ENCODE measurements at places on chromosomes 5 and 9. TPM values are rescaled to one million over a fixed set of nuclear protein-coding genes. Genes with fewer than 3 reads are reported as not detected.

Gene ASS1
- total RNA-seq: 63.4 TPM

DNA sequence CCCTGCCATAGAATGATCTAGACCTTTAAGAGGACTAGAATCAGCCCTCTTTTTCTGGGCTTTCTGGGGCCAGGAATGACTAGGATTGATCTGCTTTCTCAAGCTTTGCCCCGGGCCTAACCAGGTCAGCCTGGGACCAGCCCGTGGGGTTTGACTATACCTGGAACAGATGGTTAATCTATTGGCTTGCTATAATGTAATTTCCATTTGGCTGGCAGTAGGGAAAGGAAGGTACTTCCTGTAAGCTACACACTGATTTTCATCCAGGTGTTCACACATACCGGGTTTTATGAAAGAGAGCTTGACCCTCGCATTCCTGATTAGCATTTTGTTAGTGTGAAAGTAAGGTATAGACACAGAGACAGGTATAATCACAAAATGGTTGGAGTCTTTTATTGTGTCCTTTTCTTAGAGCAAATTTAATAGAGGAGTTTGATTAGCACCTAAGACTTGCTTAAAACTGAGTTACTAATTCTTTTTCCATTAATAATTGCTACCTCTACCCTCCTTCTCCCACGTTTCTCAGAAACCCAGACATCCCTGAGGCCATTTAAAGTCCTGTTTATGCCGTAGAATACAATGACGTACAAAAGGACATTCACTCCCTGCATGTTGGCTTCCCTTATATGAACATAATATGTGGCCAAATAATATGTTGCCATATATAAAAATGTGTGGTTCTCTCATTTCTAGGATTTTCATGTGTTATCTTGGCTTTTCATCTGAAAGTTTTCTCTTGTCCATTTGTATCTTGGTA lies 17.3 kb downstream of the LNPEP start:
- H3K27me3 ChIP-seq: no peaks in the 10 kb centered on the region
- H3K4me3 ChIP-seq: no peak overlapping the region
- no peak overlapping the region for H3K27ac ChIP-seq
- H3K36me3 ChIP-seq: no peaks in the 10 kb centered on the region
- H3K4me1 ChIP-seq: peaks cover 3% of the 10 kb centered on the region
- DNase-seq: no peak

DNA sequence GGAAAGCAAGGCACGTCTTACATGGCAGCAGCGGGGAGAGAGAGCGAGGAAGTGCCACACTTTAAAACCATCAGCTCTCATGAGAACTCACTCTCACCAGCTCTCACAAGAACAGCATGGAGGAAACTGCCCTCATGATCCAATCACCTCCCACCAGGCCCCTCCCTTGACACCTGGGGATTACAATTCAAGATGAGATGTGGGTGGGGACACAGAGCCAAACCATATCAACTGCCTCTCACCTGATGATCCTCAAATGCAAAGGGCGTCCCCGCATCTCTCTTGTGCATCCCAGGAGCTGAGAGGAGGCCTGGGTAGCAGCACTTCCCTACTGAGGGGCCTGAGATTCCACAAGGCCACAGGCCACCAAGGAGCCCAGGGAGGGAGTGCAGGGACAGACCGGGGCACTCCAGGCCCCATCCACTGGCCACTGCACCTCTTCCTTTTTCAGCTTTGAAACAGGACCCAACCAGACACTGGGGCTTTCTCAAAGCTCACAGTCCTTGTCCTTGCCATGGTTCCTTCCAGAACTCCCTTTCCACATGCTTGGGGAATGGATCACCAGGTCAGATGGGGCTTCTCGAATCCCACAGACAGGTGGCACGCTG lies 54.5 kb upstream of the IL17B start:
- no peak for DNase-seq
- H3K4me1 ChIP-seq: peaks cover 7% of the 10 kb centered on the region
- no peak overlapping the region for H3K4me3 ChIP-seq
- no peaks in the 10 kb centered on the region for H3K27me3 ChIP-seq
- no peaks in the 10 kb centered on the region for H3K36me3 ChIP-seq

Gene PCDHA4
- 2.7 TPM for total RNA-seq

DNA sequence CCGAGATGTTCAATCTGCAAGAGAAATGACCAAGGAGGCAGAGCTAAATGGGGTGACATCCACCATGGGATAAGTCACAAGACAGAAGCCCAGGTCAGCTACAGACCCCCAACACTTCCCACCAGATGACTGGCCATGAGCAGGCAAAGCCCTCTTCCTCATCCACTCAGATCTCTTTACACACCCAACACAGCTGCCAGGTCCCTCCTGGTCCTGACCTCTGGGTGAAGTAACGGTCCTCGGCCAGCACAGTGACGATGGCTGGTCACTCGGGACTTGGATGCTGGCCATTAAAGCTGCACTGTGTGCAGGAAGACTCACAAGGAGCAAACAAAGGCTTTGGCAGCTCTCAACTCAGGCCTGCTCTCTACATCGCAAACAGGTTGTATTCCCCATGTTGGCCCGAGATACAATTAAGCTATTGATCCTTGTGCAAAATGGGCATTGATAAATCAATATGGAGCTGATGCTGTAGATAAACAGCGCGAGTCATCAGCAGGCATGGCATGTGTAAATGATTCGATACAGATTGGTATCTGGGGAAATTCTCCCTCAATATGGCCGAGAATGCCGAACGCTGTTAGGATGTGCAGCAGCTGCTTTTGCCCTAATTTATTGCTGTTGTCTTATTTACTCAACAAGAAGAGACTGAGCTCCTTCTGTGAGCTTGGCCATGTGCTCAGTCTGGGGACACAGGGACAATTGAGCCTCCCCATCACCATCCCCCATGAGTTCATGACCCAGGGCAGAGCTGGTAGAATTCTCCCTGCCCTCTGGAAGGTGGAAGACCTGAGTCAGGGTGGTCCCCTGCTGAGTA lies 98.7 kb downstream of the C5orf15 start:
- no peak overlapping the region for H3K27ac ChIP-seq
- no peak overlapping the region for H3K4me3 ChIP-seq
- no peaks in the 10 kb centered on the region for H3K27me3 ChIP-seq
- no peaks in the 10 kb centered on the region for H3K36me3 ChIP-seq

GRCh38 chr5:146447734-146448380 lies 724 bp downstream of the TCERG1 start:
- peak overlapping the region; percentile 99 for H3K4me3 ChIP-seq
- no peaks in the 10 kb centered on the region for H3K36me3 ChIP-seq
- no peak for DNase-seq
- H3K27me3 ChIP-seq: no peaks in the 10 kb centered on the region

DNA sequence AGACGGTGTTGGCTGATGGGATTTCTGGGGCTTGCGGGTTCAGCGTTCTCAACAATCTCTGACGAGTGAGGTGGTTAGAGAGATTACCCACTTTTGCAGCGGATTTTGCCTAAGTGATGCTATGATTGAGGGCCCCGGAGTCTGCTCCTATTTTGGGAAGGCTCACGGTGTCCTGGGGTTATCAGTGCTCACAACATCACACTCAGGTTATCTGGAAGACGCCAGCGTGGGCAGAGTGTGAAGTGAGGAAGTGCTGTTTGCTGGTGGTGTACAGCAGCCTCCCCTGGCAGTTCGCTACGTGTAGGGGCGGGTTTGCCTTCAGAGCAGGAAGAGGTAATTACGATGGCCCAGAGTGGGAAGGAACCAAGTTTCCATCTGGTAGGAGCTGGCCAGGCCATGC lies 341.2 kb upstream of the IRX2 start:
- no peaks in the 10 kb centered on the region for H3K4me1 ChIP-seq
- no peak overlapping the region for H3K4me3 ChIP-seq
- H3K36me3 ChIP-seq: no peaks in the 10 kb centered on the region
- no peaks in the 10 kb centered on the region for H3K27me3 ChIP-seq

Gene SMIM15
- 42.4 TPM for total RNA-seq

DNA sequence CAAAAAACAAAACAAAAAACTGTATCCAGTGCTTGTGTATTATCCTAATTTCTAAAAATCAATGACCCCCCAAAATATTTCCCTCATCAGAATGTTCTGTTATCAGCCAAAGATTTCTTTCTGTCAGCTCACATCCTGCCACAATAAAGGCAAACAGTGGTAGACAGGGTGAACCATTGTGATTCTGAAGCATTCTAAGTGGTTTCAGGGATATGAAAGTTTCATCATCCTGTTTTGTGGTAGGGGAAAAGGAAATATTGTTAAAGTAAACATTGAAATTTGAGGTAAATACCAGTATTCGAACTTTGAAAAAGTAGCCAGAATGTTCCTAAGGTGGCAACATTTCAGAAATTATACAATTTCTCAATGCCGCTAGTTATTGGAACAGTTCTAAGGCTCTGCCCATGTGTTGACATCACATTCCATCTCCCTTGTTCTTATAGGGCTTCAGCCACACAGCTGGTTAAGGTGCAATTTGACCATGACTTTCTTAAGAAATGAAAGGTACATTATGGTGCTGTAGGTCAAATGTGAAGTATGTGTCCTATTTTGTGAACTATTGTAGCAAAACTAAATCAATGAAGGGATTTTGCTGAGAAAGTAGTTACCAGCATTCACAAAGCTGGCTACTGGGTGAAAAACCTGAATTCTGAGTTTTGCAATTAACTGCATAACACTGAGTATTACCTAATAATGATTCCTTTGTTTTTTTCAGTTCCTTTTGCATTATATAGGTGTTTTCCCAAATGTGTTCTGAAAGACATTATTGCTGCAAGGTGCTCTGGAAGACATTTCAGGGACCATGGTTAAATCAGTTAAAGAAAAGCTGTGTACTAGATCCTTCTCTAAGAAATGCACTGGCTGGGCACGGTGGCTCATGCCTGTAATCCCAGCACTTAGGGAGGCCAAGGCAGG lies 107.6 kb upstream of the RASGRF2 start:
- no peak overlapping the region for H3K4me3 ChIP-seq
- no peak for DNase-seq
- no peaks in the 10 kb centered on the region for H3K27me3 ChIP-seq
- no peaks in the 10 kb centered on the region for H3K4me1 ChIP-seq
- H3K27ac ChIP-seq: no peak overlapping the region
- H3K36me3 ChIP-seq: no peaks in the 10 kb centered on the region

Gene TRAF1
- total RNA-seq: 4.3 TPM
